Adrenal gland (tissue), 19 donors: ENCODE measurements at places on chromosomes 7 and 10. TPM values are rescaled to one million over a fixed set of nuclear protein-coding genes. Genes with fewer than 3 reads are reported as not detected.

DNA sequence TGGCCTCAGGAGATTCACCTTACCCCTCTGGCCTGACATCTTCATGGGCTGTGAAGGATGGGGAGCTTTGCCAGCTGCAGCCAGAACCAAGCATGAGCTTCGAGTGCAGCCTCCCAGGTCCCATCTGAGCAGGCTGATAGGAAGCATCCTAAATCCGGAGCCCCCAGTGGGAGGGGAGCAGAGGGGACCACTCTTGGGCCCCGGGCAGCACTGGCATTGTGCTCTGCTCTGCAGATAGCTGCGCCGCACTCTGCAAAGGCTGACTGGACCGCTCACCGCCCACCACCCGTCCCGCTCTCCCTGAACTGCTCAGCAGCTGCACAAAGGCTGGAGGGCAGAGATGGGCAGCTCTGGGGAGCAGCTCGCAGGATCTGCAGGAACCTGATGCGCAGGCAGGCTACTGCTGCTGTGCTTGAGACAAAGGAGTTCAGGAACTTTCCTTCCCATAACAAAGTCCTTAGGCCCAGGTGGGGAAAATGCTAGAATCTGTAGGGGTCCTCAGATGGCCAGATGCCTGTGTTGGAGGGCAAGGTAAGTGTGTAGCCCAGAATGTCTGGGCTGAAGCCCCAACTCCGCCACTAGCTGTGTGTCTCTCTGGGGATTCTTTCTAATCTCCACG, 51.8 kb downstream of the ARHGAP22 start:
- H3K27me3 ChIP-seq: no peaks in the 10 kb centered on the region
- no peaks in the 10 kb centered on the region for H3K36me3 ChIP-seq
- no peaks in the 10 kb centered on the region for H3K4me1 ChIP-seq
- no peak for DNase-seq

GRCh38 chr7:38220452-38220851, 42.4 kb downstream of the STARD3NL start:
- peaks cover 7% of the 10 kb centered on the region for H3K4me1 ChIP-seq
- no peak overlapping the region for H3K4me3 ChIP-seq
- DNase-seq: no peak
- H3K27ac ChIP-seq: no peak overlapping the region

DNA sequence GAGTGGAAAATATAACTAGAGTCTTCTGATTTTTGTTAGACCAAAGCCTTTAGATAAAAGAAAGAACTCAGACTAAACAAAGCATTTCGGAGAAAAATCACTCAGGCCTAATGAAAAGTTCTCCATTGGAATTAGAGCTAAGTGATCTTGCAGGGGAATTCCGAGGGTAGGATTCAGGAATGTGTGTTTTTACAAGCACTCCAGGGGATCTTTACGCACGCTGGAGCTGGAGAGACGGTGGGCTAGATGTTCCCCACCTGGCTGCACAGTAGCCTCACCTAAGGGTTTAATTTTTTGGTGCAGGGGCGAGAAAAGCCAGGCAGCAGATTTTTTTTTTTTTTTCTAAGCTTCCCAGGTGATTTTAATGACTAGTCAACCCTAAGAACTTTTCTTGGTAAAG, 7.9 kb upstream of the PAPSS2 start:
- H3K27me3 ChIP-seq: no peaks in the 10 kb centered on the region
- H3K4me3 ChIP-seq: no peak overlapping the region
- no peak overlapping the region for H3K27ac ChIP-seq
- DNase-seq: no peak

GRCh38 chr10:114755537-114755936, 66.0 kb upstream of the FHIP2A start:
- H3K27me3 ChIP-seq: no peaks in the 10 kb centered on the region
- no peak overlapping the region for H3K4me3 ChIP-seq
- H3K4me1 ChIP-seq: no peaks in the 10 kb centered on the region
- DNase-seq: no peak

GRCh38 chr10:28677888-28678686, 766 bp downstream of the BAMBI start:
- peak overlapping the region; percentile 79 for H3K27ac ChIP-seq
- no peaks in the 10 kb centered on the region for H3K36me3 ChIP-seq
- H3K4me3 ChIP-seq: peak overlapping the region; percentile 84
- H3K4me1 ChIP-seq: peaks cover 32% of the 10 kb centered on the region

DNA sequence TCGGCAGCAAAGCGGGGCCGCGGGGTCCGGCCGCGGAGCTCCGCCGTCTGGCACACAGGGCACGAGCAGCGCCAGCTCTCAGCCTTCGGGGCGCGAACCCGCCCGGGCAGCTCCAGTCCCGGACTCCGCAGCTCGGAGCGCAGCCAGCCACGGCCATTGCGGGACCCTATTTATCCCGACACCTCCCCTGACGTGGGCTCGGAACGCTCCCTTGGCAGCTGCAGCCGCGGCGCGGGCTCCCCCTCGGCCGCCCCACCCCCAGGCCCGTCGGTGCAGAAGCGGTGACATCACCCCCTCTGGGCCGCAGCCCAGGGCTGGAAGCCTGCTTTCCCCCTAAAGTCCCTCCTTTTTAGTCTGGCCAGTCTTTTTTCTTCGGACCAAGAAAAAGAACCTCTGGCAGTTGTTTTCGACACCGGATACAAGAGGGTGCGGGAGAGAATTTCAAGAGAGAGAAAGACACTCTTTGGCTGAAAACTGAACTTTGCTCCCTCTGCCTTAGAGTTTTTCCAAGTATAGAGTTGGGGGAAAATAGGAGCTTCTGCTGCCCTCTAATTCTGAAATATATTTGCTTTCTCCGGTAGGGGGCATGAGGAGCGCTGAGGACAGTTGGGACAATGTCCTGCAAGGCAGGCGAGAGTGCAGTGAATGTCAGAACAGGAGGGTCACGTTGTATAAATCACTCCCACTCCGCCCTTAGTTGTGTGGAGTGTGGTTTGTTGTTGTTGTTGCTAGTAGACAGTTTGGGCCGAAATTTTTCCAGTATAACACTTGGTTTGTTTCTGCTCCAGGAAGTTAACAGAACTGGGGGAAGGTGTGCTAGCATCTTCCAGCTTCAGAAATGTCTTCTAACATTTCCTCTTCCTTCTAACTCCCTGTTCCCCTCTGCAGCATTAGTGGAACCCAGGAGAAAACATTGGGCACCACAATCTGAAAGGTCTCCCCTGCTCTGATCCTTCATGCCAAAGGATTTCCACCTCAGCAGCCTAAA, at the start of gene SFRP4:
Gene SFRP4 (minus strand): TSS at position 145 of the 988 bp plus-strand sequence. CDS start 280 bp downstream, outside the sequence.
- peak within 1 kb of the TSS; percentile 52 for H3K4me3 ChIP-seq
- no peaks in the 10 kb centered on the region for H3K36me3 ChIP-seq
- no peaks in the 10 kb centered on the region for H3K27me3 ChIP-seq
- no peak within 1 kb of the TSS for H3K27ac ChIP-seq

GRCh38 chr10:81109200-81109752, 571.6 kb downstream of the SH2D4B start:
- H3K36me3 ChIP-seq: no peaks in the 10 kb centered on the region
- no peak overlapping the region for H3K27ac ChIP-seq
- no peaks in the 10 kb centered on the region for H3K27me3 ChIP-seq
- H3K4me3 ChIP-seq: no peak overlapping the region

- no peaks in the 10 kb centered on the region for H3K36me3 ChIP-seq
- H3K27me3 ChIP-seq: no peaks in the 10 kb centered on the region
- DNase-seq: no peak
- no peak overlapping the region for H3K4me3 ChIP-seq
Measured at GRCh38 chr7:5767066-5767465, 14.4 kb downstream of the RNF216 start.

DNA sequence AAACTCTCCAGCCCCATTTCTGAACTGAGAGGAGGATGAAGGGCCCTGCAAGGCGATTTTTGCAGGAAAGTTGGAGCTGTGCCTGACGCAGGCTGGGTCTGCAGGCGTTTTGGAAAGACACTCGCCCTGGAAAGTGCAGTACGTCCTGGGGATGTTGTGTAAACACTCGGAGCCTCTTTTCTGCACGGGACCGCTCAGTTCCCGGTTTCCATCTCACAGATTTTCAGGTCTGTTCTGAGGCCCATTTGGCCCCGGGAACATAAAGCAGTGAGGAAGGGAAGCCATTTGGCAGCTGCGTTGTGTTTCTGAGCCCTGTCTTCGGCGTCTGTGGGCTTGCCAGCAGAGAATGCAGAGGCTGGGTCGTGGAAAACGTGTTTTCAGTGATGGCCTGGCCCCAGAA, 655.0 kb upstream of the MGMT start:
- no peaks in the 10 kb centered on the region for H3K4me1 ChIP-seq
- H3K36me3 ChIP-seq: no peaks in the 10 kb centered on the region
- no peak overlapping the region for H3K27ac ChIP-seq
- H3K4me3 ChIP-seq: no peak overlapping the region
- no peak for DNase-seq
- no peaks in the 10 kb centered on the region for H3K27me3 ChIP-seq

- H3K4me1 ChIP-seq: no peaks in the 10 kb centered on the region
- no peaks in the 10 kb centered on the region for H3K36me3 ChIP-seq
- H3K4me3 ChIP-seq: no peak overlapping the region
- H3K27me3 ChIP-seq: no peaks in the 10 kb centered on the region
- H3K27ac ChIP-seq: no peak overlapping the region
Measured at GRCh38 chr7:41116817-41117216, 586.1 kb downstream of the INHBA start.

DNA sequence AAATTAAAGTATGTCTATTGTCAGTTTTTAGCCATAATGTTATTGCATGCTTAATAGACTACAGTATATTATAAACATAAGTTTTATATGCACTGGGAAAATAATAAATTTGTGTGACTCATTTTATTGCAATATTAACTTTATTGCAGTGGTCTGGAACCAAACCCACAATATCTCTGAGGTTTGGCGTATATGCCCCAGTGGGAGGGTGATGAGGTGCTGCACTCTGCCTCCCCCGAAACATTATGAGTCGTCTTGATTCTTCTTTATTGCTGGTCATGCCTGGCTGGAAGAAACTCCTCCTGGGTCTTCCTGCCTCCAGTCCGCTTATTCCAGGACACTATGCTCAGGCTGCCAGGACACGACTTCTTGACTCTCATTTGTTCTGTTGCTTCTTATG, 88.4 kb downstream of the MTPN start:
- H3K27ac ChIP-seq: no peak overlapping the region
- H3K36me3 ChIP-seq: no peaks in the 10 kb centered on the region
- no peaks in the 10 kb centered on the region for H3K4me1 ChIP-seq
- H3K27me3 ChIP-seq: no peaks in the 10 kb centered on the region
- no peak overlapping the region for H3K4me3 ChIP-seq

GRCh38 chr7:157480371-157481050, 143.7 kb downstream of the DNAJB6 start:
- no peak overlapping the region for H3K27ac ChIP-seq

GRCh38 chr7:18053177-18053928, 25.7 kb upstream of the PRPS1L1 start:
- no peaks in the 10 kb centered on the region for H3K27me3 ChIP-seq
- no peak overlapping the region for H3K27ac ChIP-seq
- no peaks in the 10 kb centered on the region for H3K36me3 ChIP-seq

- no peak for DNase-seq
- no peak overlapping the region for H3K4me3 ChIP-seq
- H3K27me3 ChIP-seq: peaks cover 14% of the 10 kb centered on the region
- H3K27ac ChIP-seq: no peak overlapping the region
- no peaks in the 10 kb centered on the region for H3K36me3 ChIP-seq
Measured at GRCh38 chr10:122331615-122332446, 42.7 kb upstream of the PLEKHA1 start.

- H3K27ac ChIP-seq: no peak overlapping the region
- peaks cover 5% of the 10 kb centered on the region for H3K4me1 ChIP-seq
- no peaks in the 10 kb centered on the region for H3K36me3 ChIP-seq
- no peak overlapping the region for H3K4me3 ChIP-seq
- peak; percentile 13 for DNase-seq
Measured at GRCh38 chr10:6035931-6036575, 26.1 kb downstream of the IL2RA start.

- H3K27ac ChIP-seq: no peak overlapping the region
- no peaks in the 10 kb centered on the region for H3K4me1 ChIP-seq
- H3K4me3 ChIP-seq: no peak overlapping the region
- DNase-seq: no peak
- H3K36me3 ChIP-seq: no peaks in the 10 kb centered on the region
Measured at GRCh38 chr10:123442901-123443300, 223.3 kb upstream of the GPR26 start.

- no peak overlapping the region for H3K4me3 ChIP-seq
- no peaks in the 10 kb centered on the region for H3K36me3 ChIP-seq
Measured at GRCh38 chr7:114530057-114530611, 115.5 kb downstream of the FOXP2 start.

DNA sequence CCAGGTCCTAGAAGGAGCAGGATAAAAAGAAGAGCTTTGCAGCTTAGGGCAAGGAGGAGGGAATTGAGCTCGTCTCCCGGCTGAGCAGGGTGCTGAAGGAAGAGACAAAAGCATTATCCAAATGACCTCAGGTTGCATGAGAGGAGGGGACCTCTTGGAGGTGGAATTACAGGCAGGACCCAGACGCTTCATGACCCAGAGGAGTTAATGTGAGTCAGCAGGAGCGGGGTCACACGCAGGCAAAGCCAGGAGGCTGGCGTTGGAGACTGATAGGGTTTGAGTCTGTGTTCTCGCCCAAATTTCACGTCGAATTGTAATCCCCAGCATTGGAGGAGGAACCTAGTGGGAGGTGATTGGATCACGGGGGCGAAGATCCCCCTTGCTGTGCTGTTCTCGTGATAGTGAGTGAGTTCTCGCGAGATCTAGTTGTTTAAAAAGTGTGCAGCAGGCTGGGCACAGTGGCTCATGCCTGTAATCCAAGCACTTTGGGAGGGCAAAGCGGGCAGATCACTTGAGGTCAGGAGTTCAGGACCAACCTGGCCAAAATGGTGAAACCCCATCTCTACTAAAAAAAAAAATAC, 63.7 kb upstream of the AUTS2 start:
- H3K4me3 ChIP-seq: no peak overlapping the region
- peaks cover 2% of the 10 kb centered on the region for H3K27me3 ChIP-seq
- no peak for DNase-seq
- H3K27ac ChIP-seq: no peak overlapping the region
- H3K36me3 ChIP-seq: no peaks in the 10 kb centered on the region

The SPDYE8 gene
- not detected for total RNA-seq

The ADARB2 gene
- 2.0 TPM for total RNA-seq

The TRA2A gene
- 18.6 TPM for total RNA-seq
